ENCODE measurements at places on chromosomes 11 and 22.

- DNase-seq = no peak
Observed at GRCh38 chr11:117107701-117108590, 9.7 kb upstream of the SIK3 start.

DNA sequence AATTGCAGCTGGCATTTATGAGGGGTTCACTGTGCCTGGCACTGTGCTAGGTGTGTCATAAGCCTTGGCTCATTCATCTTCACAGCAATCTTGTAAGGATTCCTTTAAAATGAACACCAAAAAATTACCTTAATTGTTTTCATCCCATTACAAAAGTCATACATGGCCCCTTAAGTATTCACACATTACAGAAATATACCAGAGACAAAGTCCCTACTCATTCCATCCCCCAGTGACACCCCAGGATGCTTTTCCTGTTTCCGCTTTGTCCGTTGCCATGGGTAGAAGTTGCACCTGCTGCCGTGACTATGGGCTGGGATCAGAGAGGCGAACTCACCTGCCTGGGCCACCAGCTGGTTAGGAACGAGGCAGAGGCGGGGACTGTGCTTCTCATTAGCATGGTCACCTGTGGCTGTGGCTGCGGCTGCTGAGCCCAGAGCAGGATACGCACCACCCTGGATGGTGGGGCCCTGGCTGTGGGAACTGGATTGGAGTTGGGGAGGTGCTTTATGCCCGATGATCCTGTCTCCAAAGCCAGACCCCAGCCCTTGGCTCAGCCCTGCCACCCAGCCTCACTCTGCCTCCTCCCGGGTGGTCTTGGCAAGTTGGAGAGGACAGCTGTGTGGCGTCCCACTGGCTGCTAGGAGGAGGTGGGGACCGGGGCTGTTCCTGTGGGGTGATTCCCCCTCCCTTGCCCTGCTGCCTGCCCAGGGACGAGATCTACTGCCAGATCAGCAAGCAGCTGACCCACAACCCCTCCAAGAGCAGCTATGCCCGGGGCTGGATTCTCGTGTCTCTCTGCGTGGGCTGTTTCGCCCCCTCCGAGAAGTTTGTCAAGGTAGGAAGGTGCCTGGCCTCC is 60.8 kb downstream of the MYO7A start:
- no peak for DNase-seq

- no peak for DNase-seq
Observed at GRCh38 chr11:130216221-130216550, 56.6 kb downstream of the ST14 start.

- no peak for DNase-seq
Observed at GRCh38 chr11:16313846-16314245, 42.5 kb downstream of the SOX6 start.

DNA sequence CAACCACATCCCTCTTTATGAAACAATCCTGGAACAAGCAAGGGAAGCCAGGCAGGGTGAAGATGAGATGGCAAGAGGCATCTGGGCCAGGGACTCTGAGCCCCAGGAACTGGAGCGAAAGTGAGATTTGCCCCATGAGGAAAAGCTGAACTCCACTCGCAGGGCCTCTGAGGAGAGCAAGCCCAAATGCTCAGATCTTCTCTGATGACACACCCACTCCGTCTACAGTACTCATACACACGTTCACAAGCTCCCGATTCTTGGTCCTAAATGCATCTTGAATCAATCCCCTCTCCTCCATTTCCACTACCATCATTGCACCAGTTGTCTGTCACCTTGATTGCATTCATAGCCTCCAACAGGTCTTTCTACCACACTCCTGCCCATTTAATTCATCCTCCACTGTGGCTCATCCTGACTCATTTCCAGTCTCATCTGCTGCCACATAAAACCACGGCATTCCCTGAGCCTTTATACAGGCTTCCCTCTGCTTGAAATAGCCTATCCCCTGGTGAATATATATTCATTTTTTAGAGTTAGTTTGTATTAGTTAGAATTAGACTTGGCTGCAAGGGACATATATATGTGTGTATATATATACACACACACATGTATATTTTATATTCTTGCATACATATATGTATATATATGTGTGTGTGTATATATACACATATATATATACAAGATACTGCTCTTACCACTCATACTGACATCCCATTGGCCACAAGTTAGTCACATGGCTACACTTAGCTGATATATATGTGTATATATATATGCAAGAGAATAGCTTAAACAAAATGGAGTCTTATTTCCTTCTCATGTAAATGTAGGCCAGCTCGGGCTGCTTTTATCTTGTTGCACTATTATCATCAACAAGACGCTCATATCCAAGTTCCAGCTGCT is 1.4 kb upstream of the APOA5 start:
- no peak for DNase-seq

GRCh38 chr11:60563553-60564235 is 48.5 kb downstream of the MS4A13 start:
- no peak for DNase-seq

DNA sequence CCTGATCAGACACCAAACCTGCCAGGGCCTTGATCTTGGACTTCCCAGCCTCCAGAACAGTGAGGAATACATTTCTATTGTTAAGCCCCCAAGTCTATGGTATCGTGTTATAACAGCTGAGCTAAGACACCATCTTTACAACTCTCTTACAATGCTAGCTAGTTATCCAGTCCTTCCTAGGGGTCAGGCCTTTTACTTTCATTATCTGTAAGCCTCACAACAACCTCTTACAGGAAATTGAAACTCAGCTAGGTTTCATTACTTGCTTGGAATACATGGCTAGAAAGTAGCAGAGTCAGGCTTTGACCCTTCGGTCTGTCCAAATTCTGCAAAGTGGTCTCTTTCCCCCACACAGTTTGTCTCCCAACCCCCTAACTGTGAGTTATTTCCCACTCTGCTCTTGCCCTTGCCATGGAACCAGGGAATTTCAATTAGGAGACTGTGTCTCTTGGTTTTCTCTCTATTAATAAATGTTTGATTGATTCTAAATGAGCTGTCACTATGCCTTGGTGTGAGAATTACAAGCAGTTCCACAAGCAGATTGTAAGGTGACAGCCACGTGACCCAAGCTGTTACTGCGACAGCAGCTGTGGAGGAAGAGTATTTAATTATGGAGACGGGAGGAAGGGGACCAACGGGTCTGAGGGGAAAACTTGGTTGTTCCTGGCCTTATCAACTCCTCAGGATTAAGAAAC is 38.4 kb upstream of the CLMP start:
- DNase-seq = no peak

GRCh38 chr11:94243571-94244515 is 60.5 kb upstream of the IZUMO1R start:
- DNase-seq = no peak

DNA sequence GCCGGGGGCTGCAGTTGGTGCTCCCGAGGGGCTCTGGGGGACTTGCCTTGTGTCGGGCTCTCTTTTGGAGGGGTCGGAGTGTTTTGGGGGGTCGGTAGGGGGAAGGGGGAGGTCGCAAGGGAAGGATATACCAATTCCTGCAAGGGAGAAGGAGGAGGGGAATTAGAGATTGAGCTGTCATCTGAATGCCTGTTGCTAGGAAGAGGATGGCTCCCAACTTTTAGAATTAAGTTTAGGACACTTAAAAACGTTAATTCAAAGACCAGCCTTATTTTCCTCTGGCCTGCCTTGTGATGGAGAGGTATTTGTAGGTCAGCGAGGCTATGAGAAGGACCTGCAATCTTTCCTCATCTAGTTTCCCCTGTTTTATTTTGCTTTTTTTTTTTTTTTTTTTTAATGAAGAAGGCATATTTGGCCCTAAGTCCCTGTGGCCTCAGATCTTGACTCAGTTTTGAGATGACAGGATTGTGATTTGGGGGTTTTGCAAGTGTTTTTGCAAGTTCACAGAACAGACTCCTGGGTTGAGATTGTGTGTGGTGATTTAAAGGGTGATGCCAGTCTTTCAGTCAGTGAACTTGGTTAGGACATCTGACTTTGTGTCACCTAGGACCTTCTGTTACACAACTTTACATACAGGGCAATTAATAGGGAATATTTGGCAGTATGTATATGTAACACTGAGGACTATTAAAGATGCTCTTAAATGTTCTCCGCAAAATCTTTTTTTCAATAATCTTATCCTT is 672 bp downstream of the TMEM135 start:
- no peak for DNase-seq

DNA sequence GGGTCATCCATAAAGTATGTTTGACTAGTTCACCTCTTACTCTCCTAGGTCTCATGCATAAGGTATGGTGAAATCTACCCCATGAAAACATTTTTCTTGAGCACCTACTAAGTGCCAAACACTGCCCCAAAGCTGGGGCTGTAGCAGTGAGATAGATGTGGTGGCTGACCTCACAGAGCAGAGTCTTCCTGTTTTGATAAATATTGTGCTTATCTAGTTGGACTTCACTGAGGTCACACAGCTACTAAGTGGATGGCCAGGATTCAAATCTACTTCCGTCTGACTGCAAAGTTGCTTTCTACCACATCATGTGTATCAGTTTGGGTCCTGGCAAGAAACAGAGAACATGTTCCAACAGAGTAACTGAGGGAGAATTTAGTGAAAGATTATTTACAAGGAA is 6.4 kb upstream of the HTATIP2 start:
- DNase-seq = no peak

- no peak for DNase-seq
Observed at GRCh38 chr11:18844753-18845367, 53.3 kb upstream of the PTPN5 start.

- no peak for DNase-seq
Observed at GRCh38 chr11:86138958-86139357, 70.1 kb upstream of the PICALM start.

GRCh38 chr11:62353841-62354240 is 16.6 kb downstream of the ASRGL1 start:
- no peak for DNase-seq

DNA sequence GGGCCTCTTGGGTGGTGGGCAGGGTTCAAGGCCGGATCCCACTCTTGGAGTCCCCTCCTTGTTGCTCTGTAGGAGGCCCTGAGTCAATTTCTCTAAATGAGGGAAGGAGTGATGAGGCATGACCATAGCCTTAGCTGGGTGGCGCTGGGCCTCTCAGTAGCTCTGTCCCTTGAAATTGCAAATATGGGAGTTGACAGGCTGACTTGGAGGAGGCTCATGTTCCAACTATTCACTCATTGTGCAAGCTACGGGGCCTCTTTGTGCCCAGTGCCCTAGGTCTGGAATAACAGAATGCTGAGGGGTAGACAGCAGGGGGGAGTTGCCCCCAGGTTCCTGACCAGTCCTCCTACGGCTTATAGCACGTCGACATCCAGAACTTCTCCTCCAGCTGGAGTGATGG is 8.0 kb downstream of the SELENOM start:
- DNase-seq = no peak

- DNase-seq = peak; percentile 43
Observed at GRCh38 chr11:64148226-64148916, 17.5 kb downstream of the MACROD1 start.

GRCh38 chr22:50698546-50698945 is 25.9 kb downstream of the SHANK3 start:
- no peak for DNase-seq

GRCh38 chr22:36039125-36039524 is 10.5 kb upstream of the RBFOX2 start:
- no peak for DNase-seq

DNA sequence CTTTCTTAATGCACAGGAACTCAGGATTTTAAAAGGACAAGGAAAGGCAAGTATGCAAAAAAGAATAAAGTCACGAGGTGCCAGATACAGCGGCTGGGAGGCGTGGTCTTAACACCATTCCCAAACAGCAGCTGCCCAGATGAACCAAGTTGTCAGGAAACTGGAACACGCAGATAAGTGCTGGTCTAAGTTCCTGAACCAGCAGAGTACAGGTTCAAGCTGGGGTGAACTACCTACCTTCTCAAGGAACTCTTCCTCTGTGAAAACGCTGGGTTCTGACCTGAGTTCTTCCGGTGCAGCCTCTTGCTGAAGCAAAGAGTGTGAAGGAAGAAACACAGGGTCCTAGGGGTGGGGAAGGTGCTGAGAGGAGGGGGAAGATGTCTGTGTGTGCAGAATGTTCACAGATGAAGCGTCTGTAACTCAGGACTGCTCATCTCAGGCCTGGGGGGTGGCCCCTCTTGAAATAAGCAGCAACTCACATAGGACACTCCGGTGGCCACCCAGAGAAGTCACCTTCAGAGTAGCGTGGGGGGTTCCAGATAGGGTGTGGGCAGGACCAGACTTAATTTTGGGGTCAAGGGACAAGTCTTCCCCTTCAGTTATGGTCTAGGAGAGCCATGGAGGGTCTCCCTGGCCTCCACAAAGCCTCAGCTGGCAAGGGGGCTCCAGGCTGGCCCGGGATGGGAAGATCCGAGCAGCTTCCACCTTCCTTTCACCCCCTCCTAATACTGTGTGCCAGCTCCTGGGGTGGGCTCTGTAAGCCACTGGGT is 3.2 kb downstream of the TPST2 start:
- DNase-seq = no peak

DNA sequence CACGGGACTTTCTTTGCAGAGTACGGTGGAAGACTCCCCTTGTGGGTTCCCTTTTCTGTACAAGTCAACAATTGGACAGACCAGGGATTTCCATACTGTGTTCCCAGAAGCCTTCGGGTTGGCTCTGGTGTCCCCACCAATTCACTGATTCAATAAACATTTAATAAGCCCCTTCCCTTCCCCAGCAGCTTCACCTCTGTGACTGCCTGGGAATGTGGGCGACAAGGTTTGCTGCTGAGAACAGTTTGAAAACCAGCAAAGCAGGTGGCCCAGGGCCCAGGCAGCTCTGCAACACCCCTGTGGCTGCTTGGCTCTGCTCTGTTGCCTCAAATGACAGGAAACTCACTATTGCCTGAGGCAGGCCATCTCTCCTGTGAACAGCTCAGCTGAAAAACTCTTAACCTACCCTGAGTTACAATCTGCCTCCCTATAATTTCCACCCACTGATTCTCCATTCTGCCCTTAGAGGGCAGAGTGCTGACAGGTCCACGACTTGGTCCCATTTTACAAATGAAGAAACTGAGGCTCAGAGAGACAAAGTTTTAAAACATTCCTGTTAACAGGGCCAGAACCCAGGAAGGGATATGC is 10.4 kb downstream of the ADORA2A start:
- DNase-seq = no peak

- DNase-seq = no peak
Observed at GRCh38 chr11:37110385-37110784, 512.3 kb upstream of the RAG2 start.

DNA sequence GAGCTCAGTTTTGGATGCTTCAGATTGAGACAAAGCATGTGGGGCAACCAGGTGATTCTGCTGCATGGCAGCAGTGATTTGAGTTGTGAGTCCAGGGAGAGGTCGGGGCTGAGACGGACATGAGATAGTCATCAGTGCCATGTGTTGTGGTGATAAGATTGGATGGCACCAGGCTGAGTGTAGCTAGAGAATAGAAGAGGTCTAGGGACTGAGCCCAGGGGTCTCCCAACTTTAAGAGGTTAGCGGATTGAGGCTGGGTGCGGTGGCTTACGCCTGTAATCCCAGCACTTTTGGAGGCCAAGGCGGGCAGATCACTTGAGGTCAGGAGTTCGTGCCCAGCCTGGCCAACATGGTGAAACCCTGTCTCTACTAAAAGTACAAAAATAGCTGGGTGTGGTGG is 6.3 kb upstream of the CTSD start:
- DNase-seq = no peak

DNA sequence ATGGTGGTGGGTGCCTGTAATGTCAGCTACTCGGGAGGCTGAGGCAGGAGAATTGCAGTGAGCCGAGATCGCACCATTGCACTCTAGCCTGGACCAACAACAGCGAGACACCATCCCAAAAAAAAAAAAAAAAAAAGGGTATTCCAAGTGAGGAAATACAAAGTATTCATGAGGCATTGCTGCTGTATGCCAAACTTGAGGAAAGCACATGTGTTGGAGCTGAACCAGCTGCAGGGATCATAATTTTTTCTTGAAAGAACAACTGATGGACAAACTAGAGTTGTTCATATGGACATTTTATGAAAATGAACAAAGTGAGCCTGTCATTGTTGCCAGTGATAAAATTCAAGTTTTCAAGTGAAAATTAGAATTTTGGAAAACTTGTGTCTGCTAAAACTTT is 15.8 kb downstream of the MARK2 start:
- DNase-seq = no peak
